ENCODE measurements at places on chromosomes 12 and 14. TPM values are rescaled to one million over a fixed set of nuclear protein-coding genes. Genes with fewer than 3 reads are reported as not detected.

Gene INF2
- total RNA-seq = 35.0 TPM

Gene COX8C
- not detected for total RNA-seq

Gene TSPAN8
- 0.13 TPM for total RNA-seq

Gene SSTR1
- total RNA-seq = 0.26 TPM

Gene TSPAN31
- total RNA-seq = 59.1 TPM

Gene ITGA7
- total RNA-seq = 5.3 TPM

Gene E2F7
- total RNA-seq = 10.3 TPM

Gene GLS2
- not detected for total RNA-seq

Gene VRK1
- 13.5 TPM for total RNA-seq

Gene LTB4R2
- 1.2 TPM for total RNA-seq

Gene TMEM253
- total RNA-seq = not detected

Gene RBM23
- total RNA-seq = 71.5 TPM

Gene NTF3
- total RNA-seq = 0.08 TPM

All from epithelial cell of alveolus of lung (primary cell).